Endothelial cell of umbilical vein (primary cell): ENCODE measurements at places on chromosomes 1 and 21. TPM values are rescaled to one million over a fixed set of nuclear protein-coding genes. Genes with fewer than 3 reads are reported as not detected.
A peak's percentile ranks its signal among the peaks of the same experiment; 100 is the strongest.

The BACE2 gene
- total RNA-seq, result 128 and 184 TPM in 2 replicates

- DNase-seq, result no peak
Measured at GRCh38 chr1:152901631-152902030, 6.7 kb upstream of the IVL start.

GRCh38 chr21:30447056-30447455, 7.0 kb downstream of the KRTAP15-1 start:
- no peak for DNase-seq

GRCh38 chr1:36366091-36366661, 19.5 kb downstream of the STK40 start:
- no peak for DNase-seq

The SAMD11 gene
- total RNA-seq, result not detected in 2 replicates

DNA sequence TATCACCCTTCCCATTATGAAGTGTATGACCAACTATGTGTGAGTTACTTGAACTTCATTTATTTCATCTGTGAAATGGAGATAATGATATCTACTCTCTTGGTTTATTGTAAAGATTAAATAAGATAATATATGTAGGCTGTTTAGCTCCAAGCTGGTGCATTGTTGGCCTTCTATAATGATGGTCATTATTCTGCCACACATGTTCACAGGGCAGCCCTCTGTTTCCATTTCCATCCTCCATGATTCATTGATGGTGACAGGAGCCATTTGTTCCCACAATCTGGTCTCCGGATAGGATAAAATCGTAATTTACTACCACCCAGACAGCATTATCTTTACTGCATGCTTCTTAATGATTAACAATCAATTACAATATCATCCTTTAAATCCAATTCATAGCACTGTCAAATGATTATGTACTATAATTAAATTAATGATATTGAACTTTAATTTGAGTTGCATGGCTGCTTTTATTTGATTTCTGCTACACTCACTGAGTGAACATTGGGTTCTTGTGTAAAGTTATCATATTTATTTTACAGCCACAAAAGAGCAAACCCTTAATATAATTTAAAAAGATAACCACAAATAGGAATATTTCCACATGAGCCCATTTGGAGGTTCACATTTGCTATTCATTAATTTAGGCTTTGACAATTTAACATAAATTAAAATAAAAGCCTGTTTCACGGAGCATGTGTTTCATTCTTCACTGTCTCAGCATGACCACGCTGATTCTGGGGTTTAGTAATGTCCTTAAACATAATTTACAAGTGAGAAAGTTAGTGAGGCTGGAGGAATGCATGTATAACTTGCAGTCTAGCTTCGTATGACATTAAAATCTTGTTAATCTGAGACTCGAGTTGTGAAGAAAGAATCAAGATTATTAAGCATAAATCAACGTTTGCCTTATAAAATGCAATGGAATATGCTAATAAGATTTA, 596.4 kb upstream of the ZRANB2 start:
- DNase-seq, result no peak

The HEYL gene
- not detected in 2 replicates for total RNA-seq

The RXFP4 gene
- total RNA-seq, result not detected in 2 replicates

DNA sequence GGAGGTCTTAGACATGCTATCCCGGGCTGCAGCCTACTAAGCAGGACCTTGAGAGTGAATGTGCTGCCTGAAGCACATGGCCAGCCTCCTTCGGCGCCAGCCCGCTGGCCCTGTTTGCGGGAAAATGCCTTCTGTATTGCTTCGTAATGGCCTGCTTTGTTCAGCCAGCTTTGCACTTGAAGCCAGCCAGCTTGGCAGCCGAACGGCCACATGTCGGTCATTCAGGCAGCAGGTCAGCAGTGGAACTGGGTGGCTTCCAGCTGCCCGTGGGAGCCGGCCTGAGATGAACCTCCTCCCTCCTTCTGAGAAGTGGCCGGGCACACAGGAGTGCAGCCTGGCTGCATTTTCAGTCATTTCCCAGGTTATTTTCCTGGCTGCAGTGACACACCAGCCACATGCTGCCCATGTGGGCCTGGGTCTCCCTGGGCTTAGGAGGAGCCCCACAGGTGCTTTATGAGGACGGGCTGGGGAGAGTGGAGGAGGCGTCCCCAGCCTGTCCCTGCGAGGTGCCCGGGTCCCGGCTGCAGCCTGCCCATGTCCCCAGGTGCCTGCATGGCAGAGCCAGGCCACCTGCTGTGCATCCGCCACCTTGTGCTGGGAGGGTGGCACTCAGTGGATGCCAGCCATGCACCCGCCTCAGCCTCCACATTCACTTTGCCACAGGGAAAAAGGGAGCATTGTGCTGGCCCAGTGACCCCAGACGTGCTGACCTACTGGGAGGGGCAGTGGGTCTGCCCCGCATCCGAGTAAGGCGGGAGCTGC, 103.5 kb downstream of the SIK1 start:
- DNase-seq, result no peak

- no peak for DNase-seq
Measured at GRCh38 chr21:26599261-26599660, 26.2 kb upstream of the CYYR1 start.

DNA sequence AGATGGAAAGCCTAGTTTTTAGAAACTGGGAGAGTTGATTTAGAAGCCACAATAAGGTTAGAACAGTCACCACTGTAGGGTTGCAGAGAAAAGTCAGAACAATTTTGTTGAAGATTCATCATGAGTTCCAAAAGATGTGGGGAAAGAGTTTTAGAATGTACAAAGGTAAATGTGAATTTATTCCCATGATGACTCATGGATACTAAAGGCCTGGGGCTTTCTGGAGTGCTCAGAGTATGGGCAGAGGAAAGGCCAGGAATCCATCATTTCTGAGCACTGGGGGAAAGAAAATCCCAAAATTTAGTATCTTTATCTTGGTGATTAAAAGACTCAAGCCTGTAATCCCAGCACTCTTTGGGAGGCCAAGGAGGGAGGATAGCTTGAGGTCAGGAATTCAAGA, 17.8 kb downstream of the YBX1 start:
- no peak for DNase-seq

The METTL25B gene
- 12.8 and 15.5 TPM in 2 replicates for total RNA-seq

The TPTE gene
- total RNA-seq, result not detected in 2 replicates

The FCN3 gene
- not detected in 2 replicates for total RNA-seq

DNA sequence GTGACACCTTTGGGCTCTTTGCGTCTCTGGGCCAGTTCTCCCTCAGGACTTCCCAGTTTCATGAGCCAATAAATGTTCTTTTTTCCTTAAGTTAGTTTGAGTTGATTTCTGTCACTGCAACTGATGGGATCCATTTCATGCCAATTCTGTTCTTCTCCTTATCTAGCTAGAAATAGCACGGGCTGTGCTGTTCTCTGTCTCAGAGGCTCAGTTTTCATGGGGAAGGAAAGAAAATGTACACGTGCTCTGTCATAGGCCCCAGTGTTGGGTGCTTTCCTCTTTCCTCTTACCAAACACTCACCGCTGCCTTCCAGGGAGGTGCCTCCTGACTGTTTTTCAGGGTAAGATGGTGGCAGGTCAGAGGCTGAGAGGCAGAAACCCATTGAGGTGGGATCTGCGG, 43.2 kb upstream of the ACTL8 start:
- no peak for DNase-seq

GRCh38 chr1:108027389-108027788, 62.4 kb upstream of the VAV3 start:
- DNase-seq, result no peak

The TTC22 gene
- total RNA-seq, result not detected in 2 replicates

The FMO5 gene
- total RNA-seq, result 0.60 and 1.3 TPM in 2 replicates

- no peak for DNase-seq
Measured at GRCh38 chr1:48776393-48777218, at the start of gene BEND5. Gene BEND5 (minus strand): TSS chr1:48776891. CDS start chr1:48776831, 60 bp downstream.

GRCh38 chr1:231694075-231694431, 67.5 kb downstream of the DISC1 start:
- no peak for DNase-seq

GRCh38 chr1:201582705-201583442, 43.9 kb downstream of the NAV1 start:
- no peak for DNase-seq

GRCh38 chr21:42537106-42537742, 23.6 kb downstream of the SLC37A1 start:
- no peak for DNase-seq

- no peak for DNase-seq
Measured at GRCh38 chr1:116161877-116162390, 50.7 kb downstream of the MAB21L3 start.

DNA sequence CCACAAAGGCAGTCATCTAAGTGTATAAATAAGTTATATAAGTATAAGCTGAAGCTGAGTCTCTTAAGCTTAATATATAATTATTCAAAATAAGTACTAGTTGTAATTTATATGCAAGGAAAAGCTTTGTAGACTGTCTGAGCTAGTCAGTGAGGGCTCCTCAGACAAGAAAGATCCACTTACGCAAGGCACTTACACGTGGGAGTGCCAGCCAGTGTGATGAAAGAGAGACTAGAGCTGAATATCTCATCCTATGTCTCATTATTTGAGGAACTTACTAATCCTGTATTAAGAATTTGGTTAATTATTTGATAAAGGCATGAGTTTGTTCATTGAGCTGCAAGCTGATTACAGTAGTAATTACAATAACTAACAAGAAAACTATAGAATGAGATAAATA, 146.9 kb downstream of the PDE4B start:
- no peak for DNase-seq

DNA sequence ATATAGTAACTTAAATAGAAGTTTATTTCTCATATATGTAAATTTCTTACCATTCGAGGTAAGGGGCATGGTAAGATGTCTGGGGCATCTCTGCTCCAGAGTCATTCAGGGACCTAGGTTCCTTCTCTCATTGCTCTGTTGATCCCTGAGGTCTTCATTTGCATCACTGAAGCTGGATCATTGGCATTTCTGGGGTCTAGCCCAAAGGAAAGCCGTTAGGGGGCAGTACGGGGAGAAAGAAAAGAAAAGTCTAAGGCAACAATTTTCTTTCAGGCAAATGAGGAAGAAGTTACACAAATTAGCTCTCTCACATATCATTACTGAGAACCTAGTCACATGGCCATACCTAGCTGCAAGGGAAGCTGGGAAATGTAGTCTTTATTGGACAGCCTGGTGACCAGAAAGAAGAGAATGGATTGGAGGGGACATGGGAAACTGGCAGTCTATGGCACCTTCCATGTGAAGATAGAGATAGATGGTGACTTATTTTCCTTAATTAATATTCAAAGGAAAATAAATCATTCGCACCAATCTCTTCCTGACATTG, 10.2 kb upstream of the SUSD4 start:
- no peak for DNase-seq

DNA sequence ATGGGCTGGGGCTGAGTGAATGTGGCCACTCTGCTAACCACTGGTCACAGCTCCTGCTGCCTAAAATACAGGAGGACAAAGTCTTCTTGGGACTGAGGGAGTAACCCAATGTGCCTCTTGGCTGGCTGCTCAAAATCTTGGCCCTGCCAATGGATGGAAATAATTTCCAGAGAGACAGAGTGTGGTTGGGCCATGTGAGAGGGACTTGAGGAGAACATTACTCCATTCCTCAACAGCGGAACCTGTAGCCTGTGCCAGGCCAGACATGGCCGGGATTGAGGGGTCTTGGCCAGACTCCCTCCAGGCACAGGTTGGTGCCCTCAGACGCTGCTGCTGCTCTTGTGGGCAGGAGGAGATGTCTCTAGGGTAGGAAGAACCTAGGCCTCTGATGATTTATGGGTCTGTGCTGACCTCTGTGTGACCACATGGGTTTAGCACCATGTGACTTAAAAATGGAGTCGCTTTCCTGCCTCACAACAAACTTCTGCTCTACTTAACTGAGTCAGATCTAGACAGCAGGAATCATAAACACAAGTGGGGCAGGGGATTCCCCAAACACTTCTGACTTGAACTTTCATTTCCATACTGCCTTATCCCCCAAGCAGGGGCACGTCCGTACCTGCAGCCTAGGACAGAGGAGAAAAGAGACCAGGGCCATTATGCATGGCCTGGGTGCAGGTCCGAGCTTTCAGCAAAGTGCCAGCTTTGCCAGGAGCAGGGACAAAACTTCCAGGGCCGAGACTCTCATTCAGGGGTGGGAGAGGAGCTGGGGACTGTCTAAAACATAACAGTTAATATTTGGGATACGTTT, 79.2 kb downstream of the CD34 start:
- DNase-seq, result peak; percentile 47

- no peak for DNase-seq
Measured at GRCh38 chr1:44220001-44220751, 6.9 kb downstream of the DMAP1 start.

- no peak for DNase-seq
Measured at GRCh38 chr1:234916840-234917239, 211.8 kb downstream of the TOMM20 start.

The FHAD1 gene
- total RNA-seq, result 0.51 and 0.69 TPM in 2 replicates

The SYT11 gene
- total RNA-seq, result 33.7 and 36.5 TPM in 2 replicates

The FCRL2 gene
- not detected in 2 replicates for total RNA-seq

GRCh38 chr21:41772351-41773080, 5.7 kb upstream of the RIPK4 start:
- DNase-seq, result no peak

The PRRX1 gene
- total RNA-seq, result not detected in 2 replicates

- no peak for DNase-seq
Measured at GRCh38 chr21:42658320-42659105, 5.1 kb downstream of the PDE9A start.

The VANGL1 gene
- total RNA-seq, result 23.4 and 24.8 TPM in 2 replicates

DNA sequence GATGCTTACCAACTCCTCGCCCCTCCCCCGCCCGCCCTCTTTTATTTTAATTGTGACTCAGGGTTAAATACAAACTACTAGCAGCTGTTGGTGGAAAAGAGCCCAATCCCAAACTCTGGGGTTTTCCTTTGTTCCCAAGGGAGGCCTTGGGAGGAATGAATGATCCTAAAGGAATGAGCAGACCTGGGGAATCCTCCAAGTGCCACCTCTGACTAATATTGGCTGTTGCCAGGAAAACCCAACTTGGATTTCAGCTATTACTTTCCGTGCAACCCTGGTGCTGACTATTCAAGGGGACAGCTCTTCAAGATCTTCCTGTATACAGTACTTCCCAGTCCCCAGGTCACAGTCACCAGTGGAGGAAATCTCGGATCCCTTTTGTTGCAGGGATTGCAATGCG, 1.3 kb upstream of the S100A10 start:
- peak; percentile 61 for DNase-seq

DNA sequence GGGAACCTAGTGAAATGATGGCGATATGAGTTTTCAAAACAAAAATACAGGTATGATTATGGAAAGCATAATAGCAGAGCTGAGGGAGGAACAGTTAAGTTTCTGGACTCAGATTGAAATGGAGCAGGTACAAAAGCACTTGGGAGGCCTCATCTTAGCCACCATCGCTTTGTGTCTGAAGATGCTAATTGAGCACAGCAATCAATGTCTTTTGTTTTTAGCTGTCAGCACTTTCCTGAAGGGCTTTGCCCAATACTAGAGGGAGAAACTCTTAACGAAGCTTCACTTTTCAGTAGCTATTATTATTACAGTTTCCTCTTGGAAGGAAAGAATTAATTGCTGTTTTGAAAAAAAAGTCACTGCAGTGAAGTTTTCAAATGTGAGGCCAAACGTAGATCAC, 348.7 kb downstream of the RWDD3 start:
- DNase-seq, result no peak
